ENCODE measurements at places on chromosomes 3 and 15. TPM values are rescaled to one million over a fixed set of nuclear protein-coding genes. Genes with fewer than 3 reads are reported as not detected.

SLC22A13 gene
- 0.12 TPM for total RNA-seq

ITIH4 gene
- 4.3 TPM for total RNA-seq

MUSTN1 gene
- total RNA-seq, result 1.1 TPM

- H3K4me3 ChIP-seq, result no peak overlapping the region
- H3K36me3 ChIP-seq, result peaks cover 11% of the 10 kb centered on the region
- H3K27me3 ChIP-seq, result no peaks in the 10 kb centered on the region
- no peak overlapping the region for H3K27ac ChIP-seq
- peaks cover 66% of the 10 kb centered on the region for H3K4me1 ChIP-seq
- no peak for DNase-seq
Measured at GRCh38 chr15:90571063-90571541, 41.4 kb downstream of the CRTC3 start.

- DNase-seq, result no peak
- no peaks in the 10 kb centered on the region for H3K4me1 ChIP-seq
- H3K27ac ChIP-seq, result no peak overlapping the region
- no peaks in the 10 kb centered on the region for H3K36me3 ChIP-seq
- H3K4me3 ChIP-seq, result no peak overlapping the region
Measured at GRCh38 chr3:33989229-33989628, 190.8 kb downstream of the PDCD6IP start.

GRCh38 chr3:183490653-183491052, 62.2 kb upstream of the MCF2L2 start:
- no peaks in the 10 kb centered on the region for H3K27me3 ChIP-seq
- H3K4me3 ChIP-seq, result no peak overlapping the region
- no peak for DNase-seq
- peaks cover 28% of the 10 kb centered on the region for H3K36me3 ChIP-seq
- no peaks in the 10 kb centered on the region for H3K4me1 ChIP-seq

GRCh38 chr15:75163150-75163564, 38.5 kb upstream of the C15orf39 start:
- no peak overlapping the region for H3K4me3 ChIP-seq
- no peak overlapping the region for H3K27ac ChIP-seq
- peaks cover 5% of the 10 kb centered on the region for H3K4me1 ChIP-seq
- no peaks in the 10 kb centered on the region for H3K36me3 ChIP-seq
- peaks cover 4% of the 10 kb centered on the region for H3K27me3 ChIP-seq

GRCh38 chr3:180059356-180059755, 22.6 kb upstream of the PEX5L start:
- DNase-seq, result no peak
- no peaks in the 10 kb centered on the region for H3K4me1 ChIP-seq
- no peak overlapping the region for H3K27ac ChIP-seq
- H3K4me3 ChIP-seq, result no peak overlapping the region

DNA sequence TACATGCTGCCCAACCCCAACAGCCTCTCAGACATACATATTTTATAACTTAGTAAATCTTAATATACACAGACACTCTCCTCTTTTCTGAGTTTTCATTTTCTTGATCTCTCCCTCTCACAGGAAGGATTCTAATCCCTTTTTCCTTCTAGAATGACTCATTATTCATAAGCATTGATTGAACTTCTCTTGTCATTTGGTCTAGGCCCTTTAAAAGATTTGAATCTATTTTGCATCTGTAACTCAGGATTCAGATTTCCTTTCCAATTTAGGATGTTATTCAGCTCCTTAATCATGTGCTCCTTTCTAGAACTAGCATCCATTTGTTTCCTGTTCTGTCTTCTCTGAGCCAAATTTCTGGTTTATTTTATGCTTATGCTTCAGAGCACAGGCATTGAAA, 624.5 kb upstream of the SGO1 start:
- H3K4me1 ChIP-seq, result no peaks in the 10 kb centered on the region
- no peak for DNase-seq
- no peaks in the 10 kb centered on the region for H3K36me3 ChIP-seq
- no peak overlapping the region for H3K4me3 ChIP-seq

DNA sequence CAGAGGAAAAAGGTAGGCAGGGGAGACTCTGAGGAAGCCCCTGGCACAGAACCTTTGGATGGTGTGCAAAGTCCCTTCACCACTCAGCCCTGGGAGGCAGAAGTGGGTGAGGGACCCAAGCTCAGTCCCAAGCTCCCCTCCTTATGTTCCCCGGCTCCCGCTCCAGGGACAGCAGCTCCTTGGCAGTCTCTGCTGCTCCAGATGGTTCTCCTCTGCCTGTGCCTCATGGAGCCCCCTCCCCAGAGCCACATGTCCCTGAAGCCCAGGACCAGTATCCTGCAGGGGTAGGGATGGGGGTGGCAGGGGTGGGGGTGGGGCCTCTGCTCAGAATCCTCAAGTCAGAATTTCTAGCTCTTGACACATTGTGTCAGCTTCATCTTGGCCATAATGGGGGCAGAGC, 8.0 kb upstream of the CAMKV start:
- no peaks in the 10 kb centered on the region for H3K36me3 ChIP-seq
- no peaks in the 10 kb centered on the region for H3K27me3 ChIP-seq
- no peak for DNase-seq
- H3K4me3 ChIP-seq, result no peak overlapping the region

DNA sequence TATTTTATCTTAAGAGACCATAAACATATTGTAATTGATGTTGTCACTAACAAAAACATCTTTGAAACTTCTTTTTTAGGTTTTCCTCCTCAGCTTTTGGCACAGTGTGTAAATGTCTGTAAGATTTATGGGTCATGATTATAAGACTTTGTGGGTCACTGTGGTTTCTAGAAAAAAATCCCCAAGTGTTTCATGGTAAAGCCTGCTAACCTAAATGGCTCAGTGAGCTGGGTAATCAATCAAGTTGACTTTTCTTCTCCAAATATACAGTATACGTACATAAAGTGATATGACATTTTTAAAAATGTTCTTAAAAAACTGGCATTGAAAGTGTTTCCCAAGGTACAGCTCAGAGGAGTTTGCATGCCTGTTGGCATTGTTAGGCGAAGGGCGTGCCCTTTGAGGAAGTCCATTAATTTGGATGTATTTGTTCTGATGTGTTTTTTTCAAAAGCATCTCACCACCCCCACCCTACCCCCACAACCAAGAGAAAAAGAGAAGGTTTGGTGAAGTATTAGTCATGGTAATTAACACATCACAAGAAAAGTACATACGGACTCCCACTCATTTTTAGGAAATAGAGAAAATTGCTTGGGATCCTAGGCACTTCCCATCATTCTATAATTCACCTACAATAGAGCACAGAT, 385.4 kb upstream of the LRRC3B start:
- H3K27me3 ChIP-seq, result no peaks in the 10 kb centered on the region
- no peaks in the 10 kb centered on the region for H3K4me1 ChIP-seq
- DNase-seq, result no peak
- no peaks in the 10 kb centered on the region for H3K36me3 ChIP-seq

DNA sequence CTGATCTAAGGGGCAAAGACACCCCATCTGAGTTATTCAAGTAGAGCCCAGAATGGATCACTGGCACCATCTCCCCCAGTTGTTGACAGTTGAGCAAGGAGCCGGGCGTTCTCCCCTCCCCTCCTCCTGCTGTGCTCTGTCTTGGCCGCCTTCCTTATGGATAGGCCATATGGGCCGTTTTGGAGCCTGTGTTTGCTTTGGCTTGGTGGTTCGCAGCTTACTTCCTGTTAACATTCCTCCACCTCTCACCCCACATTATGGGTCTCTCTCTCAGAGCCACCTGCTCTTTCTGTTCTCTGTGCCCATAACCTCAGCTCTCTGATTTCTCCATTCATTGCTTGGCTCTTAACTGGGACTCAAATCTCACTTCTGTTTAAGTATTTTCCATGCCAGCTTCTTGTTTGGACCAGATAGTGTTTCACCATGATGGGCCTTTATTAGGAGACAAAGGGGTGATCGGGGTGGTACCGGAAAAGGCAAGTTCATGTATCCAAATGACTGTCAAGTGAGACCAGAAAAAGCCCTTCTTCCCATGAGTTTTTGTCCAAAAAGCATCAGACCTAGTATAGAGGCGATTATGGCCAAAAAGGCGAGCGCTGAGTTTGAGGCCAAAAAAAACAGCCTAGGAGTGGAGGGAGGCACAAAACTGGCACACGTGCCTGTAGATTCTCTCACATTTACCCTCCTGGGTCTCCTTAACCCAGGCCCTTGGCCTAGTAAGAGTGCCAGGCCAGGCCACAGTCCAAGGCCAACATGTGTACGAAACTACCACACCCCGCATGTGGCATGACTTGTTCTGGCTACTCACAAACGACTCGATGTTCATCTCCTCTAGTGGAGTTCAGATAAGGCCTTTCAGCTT, 62.6 kb downstream of the DUT start:
- H3K4me3 ChIP-seq, result no peak overlapping the region
- H3K27me3 ChIP-seq, result no peaks in the 10 kb centered on the region
- no peak for DNase-seq

GRCh38 chr3:69439643-69440270, 53.9 kb upstream of the FRMD4B start:
- no peak overlapping the region for H3K4me3 ChIP-seq
- no peak overlapping the region for H3K27ac ChIP-seq
- H3K4me1 ChIP-seq, result peaks cover 47% of the 10 kb centered on the region
- no peaks in the 10 kb centered on the region for H3K36me3 ChIP-seq
- peak; percentile 15 for DNase-seq
- H3K27me3 ChIP-seq, result no peaks in the 10 kb centered on the region

PLA2G4E gene
- not detected for total RNA-seq
